ENCODE measurements at places on chromosomes 12 and 14. TPM values are rescaled to one million over a fixed set of nuclear protein-coding genes. Genes with fewer than 3 reads are reported as not detected.

CLEC4A gene
- 11.0 TPM for total RNA-seq

CIROP gene
- total RNA-seq = 0.05 TPM

CLEC2B gene
- 29.7 TPM for total RNA-seq

- peaks cover 4% of the 10 kb centered on the region for H3K36me3 ChIP-seq
- no peak overlapping the region for H3K4me3 ChIP-seq
- DNase-seq = no peak
- H3K4me1 ChIP-seq = no peaks in the 10 kb centered on the region
These were observed 27.9 kb downstream of the RHOF start for GRCh38 chr12:121765573-121765972.

DNA sequence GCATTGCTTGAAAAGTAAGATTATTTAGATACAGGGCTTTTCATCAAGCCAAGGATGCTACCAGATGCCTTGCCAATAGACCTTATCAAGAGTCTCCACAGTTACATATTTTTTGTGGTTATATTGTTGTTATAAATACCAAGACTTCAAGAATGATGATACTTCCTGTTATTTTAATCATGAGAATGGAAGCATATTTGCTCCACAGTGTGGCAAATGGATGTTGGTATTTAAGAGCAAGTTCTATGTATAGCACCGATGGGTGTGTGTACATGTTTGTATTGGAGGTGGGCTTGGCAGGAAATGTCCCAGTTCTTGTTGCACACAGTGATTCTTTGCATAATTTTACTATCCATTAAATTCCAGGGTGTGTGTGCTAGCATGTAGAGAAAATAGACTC lies 4.4 kb upstream of the NID2 start:
- peaks cover 18% of the 10 kb centered on the region for H3K27me3 ChIP-seq
- no peak overlapping the region for H3K4me3 ChIP-seq
- DNase-seq = no peak
- no peaks in the 10 kb centered on the region for H3K36me3 ChIP-seq
- peaks cover 5% of the 10 kb centered on the region for H3K4me1 ChIP-seq
- no peak overlapping the region for H3K27ac ChIP-seq

- H3K27me3 ChIP-seq = peaks cover 15% of the 10 kb centered on the region
- H3K4me3 ChIP-seq = no peak overlapping the region
- peaks cover 26% of the 10 kb centered on the region for H3K4me1 ChIP-seq
- H3K36me3 ChIP-seq = no peaks in the 10 kb centered on the region
- no peak for DNase-seq
These were observed 4.2 kb upstream of the HRK start for GRCh38 chr12:116885491-116885890.

GRCh38 chr14:85243321-85243720 lies 286.6 kb upstream of the FLRT2 start:
- no peak overlapping the region for H3K4me3 ChIP-seq
- no peaks in the 10 kb centered on the region for H3K4me1 ChIP-seq
- H3K36me3 ChIP-seq = no peaks in the 10 kb centered on the region

DNA sequence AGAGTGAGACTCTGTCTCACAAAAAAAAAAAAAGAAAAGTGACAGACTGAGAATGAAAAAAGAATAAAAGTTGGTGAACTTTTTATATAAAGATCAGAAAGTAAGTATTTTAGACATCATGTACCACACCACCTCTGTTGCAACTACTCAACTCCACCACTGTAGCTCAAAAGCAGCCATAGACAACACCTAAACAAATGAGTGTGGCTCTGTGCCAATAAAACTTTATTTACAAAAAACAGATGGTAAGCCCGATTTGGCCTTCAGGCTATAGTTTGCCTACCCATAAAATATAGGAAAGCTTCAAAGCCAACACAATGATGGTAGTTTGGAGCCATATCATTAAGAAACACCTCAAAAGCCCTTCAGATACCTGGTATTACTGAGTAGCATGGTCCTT lies 154.5 kb upstream of the FOXN3 start:
- H3K36me3 ChIP-seq = peaks cover 8% of the 10 kb centered on the region
- peaks cover 7% of the 10 kb centered on the region for H3K4me1 ChIP-seq
- H3K4me3 ChIP-seq = no peak overlapping the region
- H3K27me3 ChIP-seq = no peaks in the 10 kb centered on the region

DNA sequence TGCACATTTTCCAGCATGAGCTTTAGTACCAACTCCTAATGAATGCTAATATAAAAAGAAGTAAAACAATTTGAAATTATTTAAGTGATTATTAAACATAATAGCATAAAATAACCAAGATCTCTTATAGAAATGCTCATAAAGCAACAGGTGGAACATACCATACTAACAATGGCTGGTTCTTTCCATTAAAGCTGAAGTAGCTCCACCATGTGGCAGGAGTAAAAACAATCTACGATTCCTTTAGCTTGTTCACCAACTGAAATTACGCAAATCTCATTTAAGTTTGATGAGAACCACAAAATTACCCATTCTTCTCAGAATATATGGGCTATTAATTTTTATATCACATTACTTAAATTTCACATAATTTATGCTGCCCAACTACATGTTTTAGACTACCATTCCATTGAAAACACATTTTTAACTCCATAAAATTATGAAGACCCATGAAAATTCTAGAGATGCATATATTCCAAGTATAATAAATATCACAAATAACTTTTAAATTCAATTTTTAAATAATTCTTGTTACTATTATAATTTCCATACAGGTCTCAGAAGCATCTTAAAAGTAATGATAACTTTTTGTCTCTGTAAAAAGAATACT lies 213.6 kb downstream of the DAD1 start:
- peak; percentile 36 for DNase-seq
- no peaks in the 10 kb centered on the region for H3K27me3 ChIP-seq
- no peak overlapping the region for H3K4me3 ChIP-seq
- no peaks in the 10 kb centered on the region for H3K36me3 ChIP-seq
- no peaks in the 10 kb centered on the region for H3K4me1 ChIP-seq
- H3K27ac ChIP-seq = no peak overlapping the region

DNA sequence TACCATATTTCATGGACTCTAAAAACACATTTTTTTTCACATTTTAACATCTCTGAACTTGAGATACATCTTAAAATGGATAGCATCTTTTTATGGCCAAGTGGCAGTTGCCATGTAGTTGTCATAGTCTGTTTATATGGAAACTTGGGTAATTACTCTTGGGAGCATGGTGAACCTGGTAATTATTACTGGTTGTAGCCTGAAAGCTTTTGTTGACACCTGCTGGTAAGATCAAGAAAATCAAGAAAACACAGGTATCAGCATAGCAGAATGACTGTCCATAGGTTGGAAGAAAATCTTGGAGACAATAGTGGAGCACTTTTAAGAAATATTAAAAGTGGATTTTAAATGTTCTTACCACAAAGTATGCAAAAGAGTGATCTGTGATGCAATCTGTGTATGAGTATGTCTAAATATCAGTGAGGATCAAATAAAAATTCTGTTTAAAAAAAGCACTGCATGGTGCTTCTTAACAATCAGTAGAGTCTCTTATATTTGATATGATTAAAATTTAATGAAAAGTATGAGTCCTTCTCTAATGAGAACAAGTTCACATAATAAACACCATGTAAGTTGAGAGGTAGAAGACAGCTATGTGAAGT lies 44.2 kb downstream of the TTC8 start:
- H3K36me3 ChIP-seq = no peaks in the 10 kb centered on the region
- no peak overlapping the region for H3K27ac ChIP-seq
- no peaks in the 10 kb centered on the region for H3K27me3 ChIP-seq
- H3K4me3 ChIP-seq = no peak overlapping the region

DNA sequence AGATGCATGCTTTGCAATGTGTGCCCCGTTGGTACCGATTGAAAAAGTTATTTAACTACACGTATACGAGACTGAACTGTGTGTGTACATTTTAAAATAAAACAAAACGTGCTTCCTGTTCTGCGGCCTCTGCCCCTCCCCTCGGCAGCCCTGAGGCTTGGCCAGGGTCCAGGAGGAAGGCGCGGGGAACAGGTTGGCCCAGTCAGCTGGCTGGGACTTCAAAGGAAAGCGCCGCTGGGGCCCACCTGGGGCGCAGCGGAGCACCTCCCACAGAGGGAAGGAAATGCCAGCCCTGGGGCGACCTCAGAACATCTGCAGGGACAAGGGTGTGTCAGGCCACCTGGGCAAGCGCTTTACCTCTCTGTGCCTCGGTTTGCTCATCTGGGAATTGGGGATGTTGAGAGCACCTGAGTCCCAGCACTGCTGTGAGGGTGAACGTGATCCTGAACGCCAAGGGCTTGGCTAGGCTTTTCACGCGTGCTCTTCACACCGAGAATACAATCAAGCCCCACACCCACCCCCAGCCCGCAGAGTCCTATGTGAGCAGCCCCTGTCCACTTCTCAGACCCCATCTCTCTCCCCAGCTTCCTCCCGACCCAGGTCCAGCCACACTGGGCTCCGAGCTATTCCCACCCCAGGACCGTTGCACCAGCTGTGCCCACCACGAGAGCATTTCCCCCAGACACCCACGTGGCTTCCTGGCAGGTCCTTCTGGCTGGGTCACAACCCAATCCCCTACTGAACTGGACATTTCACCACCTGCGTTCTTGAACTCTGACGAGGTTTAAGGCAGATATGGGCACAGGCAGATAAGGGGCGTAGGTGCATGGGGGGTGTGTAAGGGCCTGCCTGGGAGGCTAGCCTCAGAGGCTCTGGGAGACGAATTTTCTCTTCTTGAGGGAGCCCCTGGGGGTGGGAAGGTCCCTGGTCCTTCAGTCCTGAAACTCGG lies 41.9 kb upstream of the NCOR2 start:
- peaks cover 60% of the 10 kb centered on the region for H3K4me1 ChIP-seq
- H3K4me3 ChIP-seq = no peak overlapping the region
- DNase-seq = peak; percentile 85

DNA sequence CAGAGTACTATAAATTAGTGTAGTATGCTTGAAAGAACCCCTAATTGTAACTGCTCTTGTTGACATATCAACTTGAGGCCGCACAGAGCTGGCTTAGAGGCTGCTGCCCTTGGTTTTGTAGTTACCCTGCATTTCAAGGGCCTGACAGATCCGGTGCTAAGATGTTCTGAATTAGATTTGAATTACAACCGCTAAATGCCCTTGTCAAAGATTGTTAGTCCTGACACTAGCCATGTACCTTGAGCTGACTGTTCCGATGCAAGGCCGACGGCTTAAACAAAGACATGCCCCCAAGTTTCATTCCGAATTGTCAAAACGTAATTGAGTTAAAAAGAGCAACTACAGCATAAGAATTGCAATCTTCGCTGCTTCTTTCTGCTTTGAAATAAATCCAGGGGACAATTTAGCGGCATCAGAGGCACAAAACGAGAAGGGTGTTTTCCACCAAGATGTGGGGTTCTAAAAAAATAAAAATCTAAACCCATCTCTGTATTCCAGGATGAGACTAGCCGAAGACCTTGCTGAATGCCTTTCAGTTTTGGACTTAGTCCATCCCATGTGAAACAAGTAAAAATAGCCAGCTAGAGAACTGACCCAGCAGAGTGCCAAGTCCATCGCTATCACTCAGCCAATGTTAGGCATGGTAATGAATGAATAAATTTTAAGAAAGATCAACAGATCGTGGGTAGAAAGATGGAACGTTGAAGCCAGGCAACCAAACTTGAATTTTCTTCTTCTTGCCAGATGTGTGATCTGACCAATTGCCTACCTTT lies 148.7 kb downstream of the DICER1 start:
- no peak overlapping the region for H3K27ac ChIP-seq
- H3K27me3 ChIP-seq = peaks cover 14% of the 10 kb centered on the region
- DNase-seq = no peak
- H3K36me3 ChIP-seq = no peaks in the 10 kb centered on the region

DNA sequence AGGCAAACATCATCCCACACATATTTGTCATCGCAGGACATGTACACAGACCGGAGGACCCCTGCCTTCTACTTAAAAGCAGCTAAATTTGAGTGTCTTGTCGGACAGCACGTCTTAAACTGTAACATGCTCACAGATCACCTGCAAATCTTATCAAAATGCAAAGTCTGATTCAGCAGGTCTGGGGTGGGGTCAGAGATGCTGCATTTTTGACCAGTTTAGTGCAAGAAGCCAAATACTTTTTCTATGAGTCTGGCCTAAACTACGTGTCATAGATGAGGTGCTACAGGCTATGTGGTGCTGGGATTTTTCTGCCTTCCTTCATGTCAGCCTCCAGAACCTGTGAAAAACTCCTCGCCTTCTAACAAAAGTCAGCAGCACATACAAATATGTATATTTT lies 178.8 kb upstream of the LHX5 start:
- H3K27ac ChIP-seq = no peak overlapping the region
- no peak overlapping the region for H3K4me3 ChIP-seq
- H3K27me3 ChIP-seq = no peaks in the 10 kb centered on the region
- H3K4me1 ChIP-seq = no peaks in the 10 kb centered on the region

GRCh38 chr12:41333974-41334373 lies 145.9 kb downstream of the PDZRN4 start:
- DNase-seq = no peak
- H3K36me3 ChIP-seq = no peaks in the 10 kb centered on the region
- no peaks in the 10 kb centered on the region for H3K4me1 ChIP-seq
- no peak overlapping the region for H3K27ac ChIP-seq
- no peaks in the 10 kb centered on the region for H3K27me3 ChIP-seq

- no peaks in the 10 kb centered on the region for H3K4me1 ChIP-seq
- no peak for DNase-seq
These were observed 208.6 kb downstream of the SLC38A4 start for GRCh38 chr12:46617167-46617566.

DNA sequence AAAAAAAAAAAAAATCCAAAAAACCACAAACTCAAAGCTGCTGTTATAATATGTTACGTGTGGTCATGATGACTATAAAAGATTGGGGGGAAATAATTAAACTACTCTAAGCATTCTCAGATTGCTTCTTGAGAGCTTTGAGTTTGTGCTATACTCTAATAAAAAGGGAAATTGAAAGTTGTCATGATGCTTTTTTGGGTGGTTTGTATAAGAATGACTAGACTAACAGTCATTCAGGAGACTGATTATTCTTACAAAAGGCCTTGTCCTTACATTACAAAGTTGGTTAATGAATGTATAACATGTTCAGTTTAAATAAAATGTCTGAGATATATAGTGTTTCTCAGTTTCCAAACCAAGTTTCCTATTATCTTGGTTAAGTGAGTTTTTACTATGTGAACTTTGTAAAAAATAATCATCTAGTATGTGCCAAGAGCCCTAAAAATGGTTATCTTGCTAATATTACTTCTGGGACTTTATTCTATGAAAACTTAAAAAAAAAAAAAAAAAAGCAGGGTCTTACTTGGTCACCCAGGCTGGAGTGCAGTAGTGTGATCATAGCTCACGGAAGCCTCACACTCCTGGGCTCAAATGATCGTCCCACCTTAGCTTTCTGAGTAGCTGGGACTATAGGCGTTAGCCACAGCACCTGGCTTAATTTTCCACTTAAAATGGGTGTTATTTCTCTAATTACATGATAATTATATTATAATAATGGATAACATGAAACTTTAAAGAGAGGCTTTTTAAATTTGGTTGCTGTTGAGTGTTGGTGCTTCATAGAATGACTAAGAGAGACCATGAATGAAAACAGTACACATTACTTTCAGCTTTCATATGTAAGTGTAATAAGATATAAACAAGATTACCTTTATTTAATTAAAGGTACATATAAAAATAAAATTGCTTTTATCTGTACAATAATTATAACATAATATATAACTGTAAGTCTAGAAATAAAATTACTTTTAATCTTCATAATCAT lies 459.6 kb upstream of the RGS6 start:
- DNase-seq = no peak
- H3K4me3 ChIP-seq = no peak overlapping the region
- no peaks in the 10 kb centered on the region for H3K36me3 ChIP-seq

GRCh38 chr14:45698462-45699134 lies 445.6 kb upstream of the MIS18BP1 start:
- H3K4me1 ChIP-seq = no peaks in the 10 kb centered on the region
- no peak for DNase-seq
- H3K36me3 ChIP-seq = no peaks in the 10 kb centered on the region
- H3K4me3 ChIP-seq = no peak overlapping the region

- no peak overlapping the region for H3K27ac ChIP-seq
- H3K4me1 ChIP-seq = no peaks in the 10 kb centered on the region
- no peaks in the 10 kb centered on the region for H3K36me3 ChIP-seq
- H3K4me3 ChIP-seq = no peak overlapping the region
- no peak for DNase-seq
These were observed 540.1 kb upstream of the MIS18BP1 start for GRCh38 chr14:45793081-45793480.

Measured in thymus (tissue), 14 donors.